AG10803 (cell line): ENCODE measurements at places on chromosomes 6 and 20.
A peak's percentile ranks its signal among the peaks of the same experiment; 100 is the strongest.

DNA sequence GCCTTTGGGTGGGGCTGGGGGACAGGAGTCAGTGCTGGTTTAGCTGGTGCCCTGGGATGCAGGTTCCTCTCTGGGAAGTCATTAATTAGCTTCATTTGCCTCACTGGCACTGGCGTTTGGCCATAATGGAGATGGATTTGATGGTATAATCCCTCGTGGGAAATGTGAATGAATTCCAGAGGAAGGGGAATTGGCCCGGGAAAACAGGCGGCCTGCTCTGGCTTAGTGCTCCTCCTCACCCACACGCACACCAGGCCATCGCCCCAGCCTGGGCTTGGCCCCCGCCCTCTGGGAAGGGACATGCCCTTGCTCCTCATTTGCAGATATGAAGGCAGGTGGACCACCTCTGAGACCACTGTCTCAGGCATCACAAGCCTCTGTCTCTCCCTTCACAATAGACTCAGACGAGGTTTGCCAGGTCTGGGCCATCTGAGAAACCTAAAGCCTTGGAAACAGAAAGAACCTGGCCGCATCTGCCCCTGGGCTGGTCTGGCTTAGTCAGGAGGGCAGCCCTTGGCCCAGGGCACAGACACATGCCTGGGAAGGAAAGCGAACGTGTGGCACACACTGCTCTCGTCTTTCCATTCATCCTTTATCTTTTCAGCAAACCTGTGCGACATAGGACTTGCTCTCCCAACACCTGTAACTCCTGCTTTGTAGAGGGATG is 199.2 kb upstream of the CDH4 start:
- no peak for DNase-seq

GRCh38 chr6:73030791-73031782 is 194.2 kb downstream of the KHDC1L start:
- DNase-seq, result no peak

DNA sequence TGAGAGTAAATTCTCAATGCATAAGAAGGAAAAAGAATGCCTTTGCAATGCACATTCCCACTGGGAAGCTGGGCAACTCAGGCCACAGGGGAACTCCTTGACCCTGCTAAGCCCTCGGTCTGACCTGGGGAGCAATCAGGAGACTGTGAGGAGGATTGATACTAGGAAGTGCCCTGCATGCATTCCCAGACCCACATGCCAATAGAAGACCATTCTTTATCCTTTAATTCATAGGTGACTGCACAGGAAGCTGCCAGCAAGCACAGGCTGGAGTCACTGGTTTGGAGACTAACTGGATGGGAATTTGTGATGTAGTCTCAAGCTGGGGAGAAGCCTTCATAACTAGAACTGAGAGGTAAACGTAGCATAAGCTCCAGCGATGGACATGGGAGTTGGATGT is 1012.7 kb downstream of the EYS start:
- DNase-seq, result no peak

- peak; percentile 34 for DNase-seq
Measured at GRCh38 chr6:114040871-114041270, 69.9 kb upstream of the HDAC2 start.

- DNase-seq, result no peak
Measured at GRCh38 chr6:153162646-153163045, 31.6 kb upstream of the RGS17 start.

DNA sequence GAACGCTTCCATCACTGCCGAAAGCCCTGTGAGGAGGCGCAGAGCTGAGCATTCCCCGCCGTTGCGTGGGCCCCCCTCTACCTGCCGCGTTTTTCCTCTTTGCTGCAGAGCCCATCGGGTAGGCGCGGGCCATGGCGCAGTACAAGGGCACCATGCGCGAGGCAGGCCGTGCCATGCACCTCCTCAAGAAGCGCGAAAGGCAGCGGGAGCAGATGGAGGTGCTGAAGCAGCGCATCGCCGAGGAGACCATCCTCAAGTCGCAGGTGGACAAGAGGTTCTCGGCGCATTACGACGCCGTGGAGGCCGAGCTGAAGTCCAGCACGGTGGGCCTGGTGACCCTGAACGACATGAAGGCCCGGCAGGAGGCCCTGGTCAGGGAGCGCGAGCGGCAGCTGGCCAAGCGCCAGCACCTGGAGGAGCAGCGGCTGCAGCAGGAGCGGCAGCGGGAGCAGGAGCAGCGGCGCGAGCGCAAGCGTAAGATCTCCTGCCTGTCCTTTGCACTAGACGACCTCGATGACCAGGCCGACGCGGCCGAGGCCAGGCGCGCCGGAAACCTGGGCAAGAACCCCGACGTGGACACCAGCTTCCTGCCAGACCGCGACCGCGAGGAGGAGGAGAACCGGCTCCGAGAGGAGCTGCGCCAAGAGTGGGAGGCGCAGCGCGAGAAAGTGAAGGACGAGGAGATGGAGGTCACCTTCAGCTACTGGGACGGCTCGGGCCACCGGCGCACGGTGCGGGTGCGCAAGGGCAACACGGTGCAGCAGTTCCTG is 693 bp downstream of the FAM50B start:
- no peak for DNase-seq
